Uterus (tissue), 4 donors: ENCODE measurements at places on chromosomes 2 and 18.

GRCh38 chr2:62149708-62150107 lies 46.2 kb upstream of the B3GNT2 start:
- H3K27me3 ChIP-seq: no peaks in the 10 kb centered on the region
- no peaks in the 10 kb centered on the region for H3K36me3 ChIP-seq
- no peak overlapping the region for H3K4me3 ChIP-seq
- H3K4me1 ChIP-seq: no peaks in the 10 kb centered on the region
- H3K27ac ChIP-seq: no peak overlapping the region
- DNase-seq: no peak

DNA sequence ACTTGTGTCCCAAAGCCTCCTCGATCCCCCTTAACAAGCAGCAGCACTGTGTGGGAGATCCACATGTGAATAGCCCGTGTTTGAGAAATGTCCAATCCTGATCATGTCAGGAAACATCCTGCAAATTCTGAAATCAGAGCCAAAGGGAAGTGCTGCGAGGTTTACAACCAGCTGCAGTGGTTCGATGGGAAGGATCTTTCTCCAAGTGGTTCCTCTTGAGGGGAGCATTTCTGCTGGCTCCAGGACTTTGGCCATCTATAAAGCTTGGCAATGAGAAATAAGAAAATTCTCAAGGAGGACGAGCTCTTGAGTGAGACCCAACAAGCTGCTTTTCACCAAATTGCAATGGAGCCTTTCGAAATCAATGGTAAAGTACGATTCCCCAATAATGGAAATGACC lies at the start of gene MARCO:
Gene MARCO, plus strand, starts transcription at position 164 of the 400 bp plus-strand sequence. Its CDS starts 107 bp downstream, at position 271.
- no peak within 1 kb of the TSS for H3K4me3 ChIP-seq
- H3K27ac ChIP-seq: no peak within 1 kb of the TSS
- no peak for DNase-seq
- no peaks in the 10 kb centered on the region for H3K36me3 ChIP-seq
- H3K27me3 ChIP-seq: no peaks in the 10 kb centered on the region

DNA sequence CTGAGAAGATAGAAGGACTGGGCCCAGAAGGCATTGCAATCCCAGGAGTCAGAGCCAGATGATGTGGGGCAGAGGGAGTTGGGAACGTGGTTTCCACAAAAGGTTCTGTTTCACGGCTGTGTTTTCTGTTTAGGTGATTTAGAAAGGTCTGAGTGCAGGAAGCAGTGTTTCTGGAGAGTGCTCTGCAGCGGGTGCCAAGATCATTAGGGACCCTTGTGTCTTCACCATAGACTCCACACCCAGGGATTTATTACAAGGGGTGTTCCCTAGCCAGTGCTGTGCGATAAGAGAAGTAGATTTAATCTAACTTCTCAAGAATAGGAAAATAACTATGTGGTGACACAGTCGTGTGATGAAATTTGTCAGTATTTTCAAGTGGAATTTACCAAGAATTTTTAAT lies 221.1 kb upstream of the TPO start:
- no peaks in the 10 kb centered on the region for H3K27me3 ChIP-seq
- H3K4me3 ChIP-seq: no peak overlapping the region
- no peaks in the 10 kb centered on the region for H3K36me3 ChIP-seq
- DNase-seq: no peak
- H3K4me1 ChIP-seq: no peaks in the 10 kb centered on the region

DNA sequence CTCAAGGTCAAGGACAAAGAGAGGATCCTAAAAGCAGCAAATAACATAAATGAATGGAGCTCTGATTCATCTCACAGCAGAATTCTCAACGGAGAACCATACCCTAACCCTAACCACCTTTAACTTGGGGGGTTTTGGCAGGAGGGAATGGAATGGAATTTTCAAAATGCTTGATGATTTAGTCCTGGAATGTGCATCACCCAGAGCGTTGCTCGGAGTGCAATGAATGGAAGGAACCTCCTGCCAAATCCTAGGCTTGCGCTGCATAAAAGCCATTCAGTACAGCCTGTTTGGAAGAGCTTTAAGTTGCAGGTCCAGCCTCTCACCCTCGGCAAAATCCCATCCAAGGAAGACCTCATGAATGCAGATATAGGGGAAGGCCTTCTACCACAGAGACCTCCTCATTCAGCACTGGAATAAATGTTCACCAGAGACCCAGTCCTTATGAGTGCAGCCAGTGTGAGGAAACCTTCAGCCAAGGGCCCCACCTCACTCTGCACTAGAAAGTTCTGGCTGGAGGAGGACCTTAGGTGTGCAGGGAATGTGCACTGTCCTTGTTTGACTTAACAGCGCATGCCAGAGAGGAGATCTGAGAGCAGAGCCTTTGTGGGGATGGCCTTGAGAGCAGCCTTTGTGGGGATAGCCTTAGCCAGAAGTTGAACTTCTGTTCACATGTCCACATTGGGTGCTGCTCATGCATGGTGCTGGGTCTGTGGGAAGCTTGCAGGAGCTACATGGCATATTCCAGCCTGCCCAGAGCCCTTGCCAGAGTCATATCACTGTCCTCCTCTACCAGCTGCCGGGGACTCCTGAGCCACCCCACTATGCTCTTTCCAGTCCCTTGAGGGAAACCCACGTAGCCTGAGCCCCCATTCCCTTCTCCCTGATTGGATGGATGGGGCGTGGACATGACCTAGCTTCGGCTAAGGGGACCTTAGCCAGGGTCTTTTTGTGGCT lies 30.5 kb downstream of the ASB1 start:
- H3K4me1 ChIP-seq: no peaks in the 10 kb centered on the region
- H3K27me3 ChIP-seq: no peaks in the 10 kb centered on the region
- no peak overlapping the region for H3K27ac ChIP-seq
- DNase-seq: no peak

GRCh38 chr2:1766851-1767811 lies 22.8 kb upstream of the PXDN start:
- DNase-seq: no peak
- no peaks in the 10 kb centered on the region for H3K4me1 ChIP-seq
- H3K4me3 ChIP-seq: no peak overlapping the region
- no peaks in the 10 kb centered on the region for H3K27me3 ChIP-seq
- H3K27ac ChIP-seq: no peak overlapping the region
- no peaks in the 10 kb centered on the region for H3K36me3 ChIP-seq

GRCh38 chr18:79394534-79395307 lies 1.0 kb upstream of the NFATC1 start:
- peak overlapping the region; percentile 91 for H3K27ac ChIP-seq
- H3K36me3 ChIP-seq: no peaks in the 10 kb centered on the region
- H3K4me1 ChIP-seq: peaks cover 5% of the 10 kb centered on the region
- peak; percentile 80 for DNase-seq

DNA sequence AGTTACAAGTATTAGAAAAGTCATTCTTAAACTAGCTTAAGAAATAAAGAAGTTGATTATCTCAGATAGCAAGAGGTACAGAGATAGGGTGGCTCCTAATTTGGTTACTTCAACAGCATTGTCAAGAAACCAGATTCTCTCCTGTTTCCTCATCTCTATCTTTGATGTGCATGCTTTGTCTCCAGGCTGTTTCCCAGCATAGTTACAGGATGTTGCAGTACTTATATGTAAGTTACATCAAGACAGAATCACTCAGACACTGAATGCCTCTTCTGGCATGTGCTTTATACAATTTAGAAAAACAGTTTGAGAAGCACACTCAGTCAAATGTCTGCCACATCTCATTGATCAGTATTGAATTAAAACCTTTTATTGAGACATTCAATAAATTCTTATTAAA lies 189.5 kb upstream of the UBE2E3 start:
- H3K4me3 ChIP-seq: no peak overlapping the region
- DNase-seq: no peak
- H3K27ac ChIP-seq: no peak overlapping the region
- no peaks in the 10 kb centered on the region for H3K36me3 ChIP-seq

- H3K4me3 ChIP-seq: no peak overlapping the region
- H3K27ac ChIP-seq: no peak overlapping the region
- no peaks in the 10 kb centered on the region for H3K4me1 ChIP-seq
- no peaks in the 10 kb centered on the region for H3K36me3 ChIP-seq
Observed at GRCh38 chr2:121520641-121520994, 10.1 kb upstream of the RNU4ATAC start.

GRCh38 chr2:11675423-11676112 lies 5.6 kb upstream of the NTSR2 start:
- no peaks in the 10 kb centered on the region for H3K4me1 ChIP-seq
- H3K27me3 ChIP-seq: no peaks in the 10 kb centered on the region
- H3K4me3 ChIP-seq: no peak overlapping the region
- DNase-seq: no peak

GRCh38 chr2:21333684-21334083 lies 209.9 kb downstream of the TDRD15 start:
- H3K36me3 ChIP-seq: no peaks in the 10 kb centered on the region
- no peaks in the 10 kb centered on the region for H3K27me3 ChIP-seq
- H3K4me1 ChIP-seq: no peaks in the 10 kb centered on the region
- DNase-seq: no peak
- no peak overlapping the region for H3K27ac ChIP-seq

GRCh38 chr2:35827086-35827485 lies 528.5 kb upstream of the CRIM1 start:
- no peak for DNase-seq
- no peaks in the 10 kb centered on the region for H3K36me3 ChIP-seq
- no peak overlapping the region for H3K4me3 ChIP-seq
- no peak overlapping the region for H3K27ac ChIP-seq

- no peak overlapping the region for H3K4me3 ChIP-seq
- H3K36me3 ChIP-seq: no peaks in the 10 kb centered on the region
- no peak overlapping the region for H3K27ac ChIP-seq
Observed at GRCh38 chr18:62054929-62055498, 131.8 kb downstream of the PIGN start.

DNA sequence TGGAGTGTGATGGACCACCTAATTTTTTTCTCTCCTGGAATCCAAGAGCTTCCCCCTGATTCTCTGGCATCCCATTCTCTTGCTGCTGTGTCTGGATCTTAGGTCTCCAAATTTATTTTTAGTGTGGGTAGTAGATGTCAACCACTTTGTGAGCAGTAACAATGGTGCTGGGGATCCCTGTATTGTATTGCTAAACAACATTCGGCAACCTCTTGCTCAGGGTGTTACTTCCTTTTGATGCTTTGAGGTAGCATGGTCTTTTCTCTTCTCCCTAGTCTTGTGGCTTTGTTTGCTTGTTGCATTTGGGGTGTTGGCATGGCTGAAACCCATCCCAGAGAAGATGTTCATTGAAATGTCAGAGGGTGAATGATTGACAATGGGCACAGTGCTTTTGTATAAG lies 737.4 kb downstream of the BCL11A start:
- H3K4me3 ChIP-seq: no peak overlapping the region
- H3K4me1 ChIP-seq: no peaks in the 10 kb centered on the region
- no peak overlapping the region for H3K27ac ChIP-seq
- no peak for DNase-seq

DNA sequence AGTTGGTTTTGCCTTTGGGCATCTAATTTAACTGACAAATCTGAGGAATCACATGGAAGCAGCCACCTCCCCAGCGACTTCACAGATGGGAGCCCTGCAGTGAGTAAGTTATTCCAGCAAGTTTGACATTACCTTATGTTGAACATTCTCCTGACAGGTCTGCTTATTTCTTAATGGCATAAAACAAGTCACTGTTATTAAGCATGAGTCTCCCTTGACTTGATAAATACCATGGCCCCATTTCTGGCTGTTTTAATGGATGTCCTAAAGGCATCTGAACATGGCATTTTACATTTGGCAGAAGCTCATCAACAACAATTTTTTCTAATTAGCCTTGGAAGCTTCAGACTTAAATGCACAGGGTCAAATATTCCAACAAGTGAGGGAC lies 92.6 kb upstream of the CREB1 start:
- H3K4me3 ChIP-seq: no peak overlapping the region
- H3K4me1 ChIP-seq: no peaks in the 10 kb centered on the region
- no peaks in the 10 kb centered on the region for H3K36me3 ChIP-seq
- H3K27ac ChIP-seq: no peak overlapping the region
- no peaks in the 10 kb centered on the region for H3K27me3 ChIP-seq

DNA sequence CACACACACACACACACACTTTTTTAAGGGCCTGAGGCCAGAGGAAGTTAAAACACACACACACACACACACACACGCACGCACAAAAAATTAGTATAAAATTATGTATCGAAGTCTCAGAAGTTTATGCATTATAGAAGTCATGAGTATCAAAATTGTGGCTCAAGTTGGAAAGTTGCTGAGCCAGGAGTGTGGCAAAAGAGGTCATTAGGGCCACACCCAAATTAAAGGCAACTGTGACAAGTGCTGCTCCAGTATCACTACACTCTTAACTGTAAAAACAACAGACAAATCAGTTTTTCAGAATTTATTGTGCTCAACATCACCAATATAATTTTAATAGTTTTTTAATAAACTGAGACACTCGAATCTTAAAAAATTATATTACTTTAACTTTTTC lies 36.9 kb downstream of the YWHAQ start:
- no peaks in the 10 kb centered on the region for H3K27me3 ChIP-seq
- H3K36me3 ChIP-seq: no peaks in the 10 kb centered on the region
- no peak overlapping the region for H3K4me3 ChIP-seq

DNA sequence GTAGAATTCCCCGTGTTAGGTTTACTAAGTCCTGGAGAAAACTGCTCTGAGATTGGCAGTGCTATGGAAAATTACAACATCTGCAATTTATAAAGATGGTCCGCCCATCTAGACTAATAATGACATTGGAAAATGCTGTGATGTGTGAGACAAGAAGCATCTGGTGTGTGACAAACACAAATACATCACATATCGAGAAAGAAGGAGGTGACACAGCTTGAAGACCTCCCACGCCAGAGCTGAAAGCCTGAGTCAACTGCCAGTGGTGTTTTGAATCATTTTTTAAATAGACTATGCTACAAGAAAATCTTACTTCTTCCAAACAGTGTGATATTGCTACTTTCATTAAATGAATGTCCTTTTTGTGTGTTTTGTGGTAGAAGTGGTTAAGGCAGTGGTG lies 8.6 kb upstream of the ANO7 start:
- H3K27ac ChIP-seq: no peak overlapping the region
- no peaks in the 10 kb centered on the region for H3K27me3 ChIP-seq
- no peaks in the 10 kb centered on the region for H3K36me3 ChIP-seq
- DNase-seq: no peak

GRCh38 chr2:225938991-225939390 lies 539.5 kb downstream of the NYAP2 start:
- H3K36me3 ChIP-seq: no peaks in the 10 kb centered on the region
- H3K4me1 ChIP-seq: no peaks in the 10 kb centered on the region
- no peaks in the 10 kb centered on the region for H3K27me3 ChIP-seq
- no peak overlapping the region for H3K27ac ChIP-seq

- no peaks in the 10 kb centered on the region for H3K4me1 ChIP-seq
- no peak overlapping the region for H3K27ac ChIP-seq
- H3K27me3 ChIP-seq: no peaks in the 10 kb centered on the region
- no peak for DNase-seq
- no peak overlapping the region for H3K4me3 ChIP-seq
Observed at GRCh38 chr2:149534674-149535073, 52.9 kb downstream of the MMADHC start.

DNA sequence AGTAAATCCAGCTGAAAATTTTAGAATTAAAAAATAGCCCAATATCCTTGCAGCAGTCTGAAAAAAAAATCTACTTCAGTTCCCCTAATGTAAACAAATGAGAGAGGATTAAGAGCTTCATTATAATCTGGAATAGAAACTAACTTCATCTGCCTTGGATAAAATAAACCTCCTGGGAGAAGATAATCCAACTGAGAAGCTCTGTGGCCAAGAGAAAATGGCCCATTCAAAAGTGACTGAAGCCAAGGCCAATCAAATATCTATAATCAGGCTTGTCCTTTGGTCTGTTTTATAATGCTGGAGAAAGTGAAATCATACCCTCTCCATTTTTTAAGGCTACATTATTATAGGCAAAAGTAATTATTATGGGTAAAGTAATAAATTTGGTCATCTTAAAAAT lies 110.0 kb downstream of the NEB start:
- H3K4me3 ChIP-seq: no peak overlapping the region
- H3K27me3 ChIP-seq: no peaks in the 10 kb centered on the region
- H3K36me3 ChIP-seq: no peaks in the 10 kb centered on the region
- no peak for DNase-seq

- H3K36me3 ChIP-seq: no peaks in the 10 kb centered on the region
- H3K27ac ChIP-seq: peak overlapping the region; percentile 72
- no peaks in the 10 kb centered on the region for H3K27me3 ChIP-seq
- no peak for DNase-seq
Observed at GRCh38 chr18:57727952-57728807, 74.9 kb downstream of the ATP8B1 start.
